Forelimb muscle (tissue), 1 donor: ENCODE measurements at places on chromosomes 6 and 20. TPM values are rescaled to one million over a fixed set of nuclear protein-coding genes. Genes with fewer than 3 reads are reported as not detected.

Gene HLA-F
- polyA plus RNA-seq = 5.8 TPM

DNA sequence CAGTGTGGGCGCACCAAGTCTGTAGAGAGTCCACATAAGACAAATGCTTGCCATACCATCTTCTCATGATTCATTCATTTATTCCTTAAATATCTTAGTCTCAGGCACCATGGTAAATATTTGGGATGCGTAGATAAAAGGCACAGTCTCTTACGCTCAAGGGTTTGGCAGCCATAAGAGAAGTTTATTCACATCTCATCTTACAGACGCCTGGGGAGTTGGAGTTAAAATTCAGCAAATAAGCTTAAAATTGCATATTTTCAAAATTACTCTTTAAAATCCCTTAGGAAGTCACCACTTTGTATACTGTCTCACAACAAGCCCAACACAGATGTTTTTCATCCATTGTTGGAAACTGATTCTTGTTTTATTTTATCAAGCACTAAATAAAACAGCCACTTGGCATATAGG lies 363.3 kb downstream of the KIF16B start:
- peak; percentile 49 for DNase-seq

Gene TP53TG5
- 0.68 TPM for polyA plus RNA-seq

DNA sequence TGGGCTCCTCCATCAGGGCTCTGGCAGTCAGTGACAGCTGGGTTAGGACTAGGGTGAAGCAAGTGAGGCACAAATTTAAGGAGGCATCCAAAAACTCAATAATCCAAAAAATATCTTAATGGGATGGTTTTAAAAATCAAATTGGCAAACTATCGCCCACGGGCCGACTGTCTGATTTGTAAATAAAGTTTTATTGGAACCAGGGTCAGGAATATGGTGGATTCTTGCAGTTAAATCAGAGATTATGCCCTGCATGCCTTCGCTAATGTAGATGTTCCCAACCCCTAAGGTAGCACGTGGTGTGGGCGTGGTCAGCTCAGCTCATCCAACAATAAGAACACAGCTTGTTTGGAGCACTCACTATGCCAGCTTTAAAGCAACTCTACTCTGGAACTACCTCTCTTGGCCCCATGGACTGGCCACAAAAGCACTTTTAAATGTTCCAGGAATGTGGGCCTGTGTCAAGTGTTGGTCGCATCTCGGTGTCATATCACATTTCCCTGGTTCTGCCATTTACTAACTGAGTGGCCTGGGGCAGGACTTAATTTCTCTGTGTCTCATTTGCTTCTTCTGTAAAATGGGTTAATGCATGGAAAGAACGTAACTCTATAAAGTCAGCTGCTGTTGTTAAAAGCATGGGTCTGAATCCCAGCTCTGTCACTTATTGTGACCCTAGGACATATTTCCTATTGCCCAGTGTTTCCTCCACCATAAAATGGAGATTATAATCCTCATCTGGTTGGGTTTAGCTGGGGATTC lies 7.0 kb downstream of the TP53RK start:
- no peak for DNase-seq

Gene THBD
- polyA plus RNA-seq = 4.8 TPM

DNA sequence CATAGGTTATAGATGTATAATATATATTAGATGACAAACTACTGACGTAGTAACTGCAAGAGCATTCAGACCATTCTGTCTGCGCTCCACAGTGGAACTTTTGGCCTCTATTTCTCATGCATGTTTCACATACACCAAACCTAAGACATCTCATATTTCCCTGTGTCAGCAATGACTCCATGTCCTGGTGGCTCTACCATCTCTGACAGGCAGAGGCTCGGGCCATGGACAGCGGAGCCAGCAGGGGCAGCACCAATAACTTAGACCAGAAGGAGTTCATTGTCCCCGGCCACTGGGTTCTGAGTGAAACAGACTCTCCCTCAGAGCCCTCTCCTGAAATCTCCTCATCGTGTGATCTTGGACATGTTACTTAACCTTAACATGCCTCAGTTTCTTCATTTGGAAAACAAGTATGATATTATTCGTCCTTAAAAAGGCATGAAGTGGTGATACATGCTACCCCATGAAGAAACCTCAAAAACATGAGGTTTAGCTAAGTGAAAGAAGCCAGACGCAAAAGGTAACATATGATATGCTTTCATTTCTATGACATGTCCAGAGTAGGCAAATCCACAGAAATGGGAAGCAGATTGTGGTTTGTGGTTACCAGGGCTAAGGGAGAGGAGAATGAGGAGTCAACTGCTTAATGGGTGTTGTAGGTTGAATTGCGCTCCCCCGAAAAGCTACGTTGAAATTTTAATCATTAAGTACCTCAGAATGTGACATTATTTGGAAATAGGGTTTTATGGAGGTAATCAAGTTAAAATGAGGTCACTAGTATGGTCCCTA lies 564.0 kb upstream of the JARID2 start:
- no peak for DNase-seq

GRCh38 chr6:2911171-2911570 lies 8.1 kb upstream of the SERPINB9 start:
- DNase-seq = no peak

Gene CLIC5
- polyA plus RNA-seq = 17.6 TPM

DNA sequence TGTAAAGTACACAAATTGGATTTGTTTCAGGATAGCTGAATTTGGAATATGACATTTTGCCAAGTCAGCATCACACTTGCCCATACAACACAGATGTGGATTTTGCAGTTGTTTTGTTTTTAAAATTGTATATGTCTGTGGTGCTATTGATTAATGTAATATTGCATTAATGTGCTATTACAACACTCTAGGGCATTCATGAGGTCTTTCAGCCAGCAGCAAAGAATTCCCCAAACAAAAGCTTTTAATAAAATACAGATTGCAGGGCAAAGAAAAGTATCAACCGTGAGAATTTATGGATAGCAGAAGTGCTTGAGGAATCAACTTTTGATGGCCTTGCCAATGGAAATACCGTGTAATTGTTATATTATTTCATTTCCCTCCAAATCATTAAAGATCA lies 144.9 kb downstream of the AIG1 start:
- DNase-seq = no peak

- DNase-seq = no peak
These were observed 22.7 kb upstream of the MCM3 start for GRCh38 chr6:52306972-52307870.

Gene TCP11
- polyA plus RNA-seq = 0.27 TPM

DNA sequence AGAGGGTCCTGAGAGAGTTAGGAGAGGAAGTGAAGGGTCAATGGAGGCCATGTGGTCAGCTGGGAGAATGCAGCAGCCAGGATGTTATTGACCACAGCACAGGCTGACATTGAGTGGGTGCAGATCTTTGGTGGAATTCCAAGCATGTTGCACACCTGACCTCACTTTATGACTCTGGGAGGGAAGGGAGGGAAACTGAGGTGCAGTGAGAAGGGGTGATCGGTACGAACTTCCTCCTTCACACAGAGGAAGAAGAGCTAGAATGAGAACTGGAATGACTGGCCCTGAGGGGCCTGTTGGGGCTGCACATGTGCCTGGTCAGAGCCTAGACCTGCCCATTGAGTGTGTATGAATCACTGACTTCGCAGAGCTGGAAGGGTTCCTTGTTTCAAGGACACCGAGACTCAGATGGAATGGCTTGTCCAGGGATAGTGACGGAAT lies 9.8 kb downstream of the FAM83D start:
- DNase-seq = no peak

Gene PDYN
- not detected for polyA plus RNA-seq

DNA sequence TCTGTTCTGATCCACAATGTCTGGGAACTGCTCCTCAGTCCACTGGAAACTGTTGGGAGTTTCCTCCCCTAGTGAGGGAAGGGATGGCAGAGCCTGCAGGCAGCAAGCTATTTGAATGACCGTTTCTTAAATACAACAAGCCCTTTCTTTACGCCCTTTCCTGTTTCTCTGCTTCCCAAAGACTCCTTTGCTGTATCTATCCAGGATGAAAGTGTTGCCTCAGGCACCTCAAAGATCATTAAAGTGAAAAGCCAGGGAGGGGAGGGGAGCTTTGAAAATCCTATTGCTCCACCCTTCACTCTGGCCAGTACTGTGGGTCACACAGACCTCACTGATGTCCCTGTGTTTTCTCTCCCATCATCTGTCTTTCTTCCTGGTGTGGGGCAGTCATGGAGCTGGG lies 213.1 kb downstream of the RNF144B start:
- no peak for DNase-seq

DNA sequence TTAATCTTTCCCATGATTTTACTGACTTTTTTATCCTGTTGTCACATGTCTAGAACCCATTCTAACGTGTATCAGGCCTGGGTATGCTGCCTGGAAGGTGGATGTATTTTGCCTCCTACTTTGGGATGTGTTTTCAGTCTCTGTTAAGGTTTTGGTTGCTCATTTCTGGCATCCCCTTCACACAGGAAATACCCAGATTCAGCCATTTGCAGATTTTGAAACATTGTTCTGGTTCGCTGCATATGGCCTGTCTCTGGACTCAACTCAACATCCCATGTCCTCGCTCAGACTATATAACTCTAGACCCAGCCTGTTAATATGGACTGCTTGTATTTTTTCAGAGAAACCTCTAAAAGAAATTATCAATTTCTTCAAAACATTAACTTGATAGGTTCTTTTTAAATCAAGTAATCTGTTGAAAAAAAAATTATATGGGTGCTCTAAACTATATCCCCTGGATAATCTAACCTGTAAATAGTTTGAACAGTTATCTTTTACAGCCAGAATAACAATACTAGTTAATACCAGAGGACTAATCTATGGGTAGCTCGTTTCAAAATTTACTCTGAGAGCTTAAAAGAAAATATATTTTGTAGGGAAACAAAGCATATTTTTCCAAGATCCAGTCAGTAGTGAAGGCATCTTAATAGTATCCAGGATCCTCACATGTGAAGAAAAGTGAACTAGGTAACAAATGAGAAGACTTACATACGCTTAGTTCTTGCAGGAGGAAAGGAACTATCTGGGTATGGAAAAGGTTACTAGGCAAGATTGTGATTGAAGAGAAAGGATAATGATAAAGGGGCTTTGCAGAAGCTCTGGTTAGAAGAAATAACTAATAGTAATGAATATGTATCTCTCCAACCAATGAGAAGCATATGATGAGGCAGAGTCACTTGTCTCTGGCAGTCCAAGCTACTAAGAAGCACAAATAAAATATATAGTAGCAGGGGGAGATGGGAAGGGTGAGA lies 23.4 kb upstream of the HLA-DQB1 start:
- DNase-seq = no peak

Gene GSTA4
- 47.5 TPM for polyA plus RNA-seq

- no peak for DNase-seq
These were observed 7.7 kb downstream of the ZNFX1 start for GRCh38 chr20:49270177-49270576.

- DNase-seq = no peak
These were observed 12.1 kb downstream of the SS18L1 start for GRCh38 chr20:62155428-62156253.

Gene DNAJC5
- 32.6 TPM for polyA plus RNA-seq

Gene STMND1
- 0.34 TPM for polyA plus RNA-seq

Gene FHL5
- 1.7 TPM for polyA plus RNA-seq

DNA sequence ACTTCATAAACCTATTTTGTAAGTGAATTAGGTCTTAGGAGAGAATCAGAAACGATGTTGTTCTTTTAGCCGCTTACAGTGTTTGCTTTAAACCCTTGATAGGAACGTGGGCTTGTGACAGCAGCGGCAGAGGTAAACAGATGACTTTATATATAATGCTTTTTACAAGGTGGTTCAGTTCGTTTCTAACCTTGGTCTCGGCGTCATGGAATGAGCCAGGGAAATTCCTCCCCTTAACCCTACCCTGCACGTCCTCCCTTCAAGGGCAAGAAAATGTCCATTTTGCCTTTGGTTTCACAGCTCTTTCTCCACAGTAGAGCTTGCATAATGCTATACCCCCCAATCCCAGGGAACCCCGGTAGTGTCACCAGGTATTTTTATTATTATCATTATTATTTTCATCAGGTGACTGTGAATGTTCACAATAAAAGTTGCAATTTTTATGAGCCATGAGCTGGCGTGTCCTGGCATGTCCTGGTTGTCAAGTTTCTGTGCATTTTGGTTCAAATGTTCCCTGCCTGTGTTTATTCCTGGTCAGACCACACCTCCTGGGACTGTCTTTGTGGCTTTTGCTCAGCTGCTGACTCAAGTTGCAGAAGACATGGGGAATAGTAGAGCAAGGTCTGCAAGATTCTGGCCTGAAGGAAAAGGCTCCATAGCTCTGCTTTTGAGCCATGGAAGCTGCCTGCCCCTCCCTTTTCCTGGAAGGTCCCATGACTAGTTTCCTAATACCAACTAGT lies 112.8 kb upstream of the BMP2 start:
- DNase-seq = no peak

DNA sequence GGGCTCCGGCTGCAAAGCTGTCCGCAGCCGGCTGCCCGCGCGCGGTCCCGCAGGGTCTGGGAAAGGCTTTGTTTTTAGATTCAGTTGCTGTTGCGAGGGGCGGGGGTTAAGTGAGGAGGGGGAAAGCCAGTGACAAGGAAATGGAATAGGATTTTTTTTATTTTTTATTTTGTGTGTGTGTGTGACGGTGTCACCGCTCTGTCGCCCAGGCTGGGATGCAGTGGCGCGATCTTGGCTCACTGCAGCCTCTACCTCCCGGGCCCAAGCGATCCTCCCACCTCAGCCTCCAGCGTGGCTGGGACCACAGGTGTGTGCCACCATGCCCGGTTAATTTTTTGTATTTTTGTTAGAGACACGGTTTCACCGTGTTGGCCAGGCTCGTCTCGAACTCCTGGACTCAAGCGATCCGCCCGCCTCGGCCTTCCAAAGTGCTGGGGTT lies 615 bp upstream of the UBE2J1 start:
- no peak for DNase-seq

GRCh38 chr6:106974336-106974998 lies at the start of gene CD24:
TSS of gene CD24 (minus strand) at chr6:106974729. CDS start at chr6:106974646, 83 bp downstream.
- DNase-seq = no peak

- DNase-seq = no peak
These were observed 6.3 kb upstream of the TBC1D22B start for GRCh38 chr6:37251211-37251780.
